Panc1 (cell line): ENCODE measurements at places on chromosomes 16 and 17.

DNA sequence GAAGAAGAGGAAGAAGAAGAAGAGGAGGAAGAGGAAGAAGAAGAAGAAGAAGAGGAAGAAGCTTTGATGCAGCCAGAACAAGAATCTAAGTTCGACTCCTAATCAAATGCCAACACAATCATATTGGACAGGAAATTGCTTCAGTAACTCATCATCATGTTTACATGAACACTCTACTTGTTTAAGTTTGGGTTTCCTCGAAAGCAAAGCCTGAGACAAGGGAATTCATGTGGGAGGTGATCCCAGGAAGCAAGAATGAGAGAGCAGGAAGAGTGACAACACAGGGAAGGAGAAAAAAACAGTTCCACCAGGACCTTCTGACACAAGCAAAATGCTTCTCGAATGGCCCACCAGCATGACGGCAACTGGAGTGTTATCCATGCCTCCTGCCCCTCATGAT lies 279.0 kb downstream of the PMP22 start:
- H3K27ac ChIP-seq = no peak overlapping the region
- no peak overlapping the region for H3K4me3 ChIP-seq
- H3K36me3 ChIP-seq = no peaks in the 10 kb centered on the region
- no peaks in the 10 kb centered on the region for H3K27me3 ChIP-seq
- H3K4me1 ChIP-seq = no peaks in the 10 kb centered on the region

GRCh38 chr17:66956941-66957340 lies 7.6 kb upstream of the CACNG4 start:
- H3K27ac ChIP-seq = no peak overlapping the region
- DNase-seq = no peak
- no peak overlapping the region for H3K4me3 ChIP-seq
- no peaks in the 10 kb centered on the region for H3K27me3 ChIP-seq
- peaks cover 56% of the 10 kb centered on the region for H3K4me1 ChIP-seq

DNA sequence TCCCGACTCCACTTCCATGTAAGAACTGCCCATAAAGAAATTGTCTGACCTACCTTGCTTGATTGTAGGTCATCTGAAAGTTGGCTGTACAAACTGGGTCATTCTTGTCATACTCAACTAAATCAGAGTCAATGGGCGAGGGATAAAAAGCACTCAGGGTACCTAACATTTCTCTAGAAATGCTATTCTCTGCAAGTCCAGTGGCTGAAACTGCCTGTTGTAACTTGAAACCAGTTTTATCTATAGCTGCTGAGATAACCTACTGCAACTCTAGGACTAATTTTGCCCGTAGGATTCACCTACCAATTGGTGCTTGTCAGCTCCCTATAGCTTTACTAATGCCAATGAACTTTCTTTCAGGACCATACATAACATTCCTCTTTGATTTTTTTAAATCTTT lies 100.1 kb upstream of the GRIN2A start:
- H3K27ac ChIP-seq = no peak overlapping the region
- no peak for DNase-seq
- no peaks in the 10 kb centered on the region for H3K4me1 ChIP-seq
- H3K27me3 ChIP-seq = no peaks in the 10 kb centered on the region
- no peaks in the 10 kb centered on the region for H3K36me3 ChIP-seq
- no peak overlapping the region for H3K4me3 ChIP-seq

GRCh38 chr17:81735264-81736102 lies 23.4 kb downstream of the SLC25A10 start:
- no peak overlapping the region for H3K27ac ChIP-seq
- no peaks in the 10 kb centered on the region for H3K36me3 ChIP-seq
- no peaks in the 10 kb centered on the region for H3K27me3 ChIP-seq
- peak overlapping the region; percentile 8; the same call in 1 of the 2 replicates for H3K4me3 ChIP-seq
